ENCODE measurements at places on chromosomes 16 and 17.

DNA sequence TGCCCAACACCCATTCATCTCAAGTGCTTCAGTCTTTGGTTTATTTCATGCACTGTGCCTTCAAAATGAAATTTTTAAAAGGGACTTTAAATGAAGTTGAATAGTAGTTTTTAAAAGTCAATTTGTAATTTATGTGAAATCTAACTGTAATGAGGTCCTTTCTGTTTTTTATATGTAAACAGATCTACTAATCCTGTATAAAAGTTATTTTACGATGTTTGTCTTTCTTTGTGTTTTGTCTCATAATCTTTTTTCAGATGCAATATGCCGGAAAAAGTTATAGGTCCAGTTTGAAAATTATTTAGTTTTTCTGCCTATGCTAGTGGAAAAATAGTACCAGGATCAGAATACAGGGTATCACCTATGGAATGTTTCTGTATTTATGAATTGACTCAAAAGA lies 8.7 kb upstream of the GOSR1 start:
- DNase-seq, result no peak

DNA sequence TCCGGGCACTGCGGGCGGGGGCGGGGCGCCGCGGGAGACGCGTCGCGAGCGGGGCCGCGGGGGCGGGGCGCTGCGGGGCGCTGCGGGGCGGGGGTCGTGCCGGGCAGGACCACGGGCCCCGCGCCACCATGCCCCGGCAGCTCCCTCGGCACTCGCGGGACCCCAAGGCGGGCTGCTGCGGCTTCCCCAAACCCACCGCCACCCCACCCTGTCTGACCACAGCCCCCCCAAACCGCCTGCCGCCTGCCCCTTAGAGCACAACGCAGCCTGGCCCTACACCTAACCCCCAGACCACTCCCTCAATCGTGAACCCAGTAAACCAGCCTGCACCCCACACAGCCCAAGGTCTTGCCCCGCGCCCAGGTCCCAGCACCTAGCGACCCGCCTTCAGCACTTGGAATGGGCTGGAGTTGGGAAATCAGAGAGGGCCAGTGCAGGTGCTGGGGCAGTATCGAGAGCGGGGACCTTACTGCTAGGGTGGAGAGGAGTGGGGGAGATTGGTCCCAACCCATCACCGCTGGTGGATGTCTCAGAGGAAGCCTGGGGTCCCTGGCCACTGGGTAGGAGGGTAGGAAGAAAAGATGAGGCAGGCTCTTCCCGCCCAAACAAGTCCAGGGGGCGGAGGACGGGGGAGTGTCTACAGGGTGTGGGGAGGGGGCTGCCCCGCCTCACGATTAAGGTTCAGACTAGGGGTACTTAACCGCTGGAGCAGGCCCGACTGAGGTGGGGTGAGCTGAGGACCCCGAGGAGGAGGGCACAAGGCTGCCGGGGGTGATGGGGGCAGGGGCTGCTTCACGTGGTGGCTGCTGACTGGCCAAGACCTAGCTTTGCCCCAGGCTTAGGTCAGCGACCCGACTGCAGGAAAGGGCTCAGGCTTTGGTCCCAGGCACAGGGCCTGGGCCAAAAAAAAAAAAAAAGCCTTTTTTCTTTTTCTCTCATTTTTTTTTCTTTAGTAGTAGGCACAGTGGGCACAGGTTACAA lies 539 bp upstream of the VAMP2 start:
- no peak for DNase-seq

GRCh38 chr16:15961060-15961511 lies 11.7 kb downstream of the ABCC1 start:
- no peak for DNase-seq

DNA sequence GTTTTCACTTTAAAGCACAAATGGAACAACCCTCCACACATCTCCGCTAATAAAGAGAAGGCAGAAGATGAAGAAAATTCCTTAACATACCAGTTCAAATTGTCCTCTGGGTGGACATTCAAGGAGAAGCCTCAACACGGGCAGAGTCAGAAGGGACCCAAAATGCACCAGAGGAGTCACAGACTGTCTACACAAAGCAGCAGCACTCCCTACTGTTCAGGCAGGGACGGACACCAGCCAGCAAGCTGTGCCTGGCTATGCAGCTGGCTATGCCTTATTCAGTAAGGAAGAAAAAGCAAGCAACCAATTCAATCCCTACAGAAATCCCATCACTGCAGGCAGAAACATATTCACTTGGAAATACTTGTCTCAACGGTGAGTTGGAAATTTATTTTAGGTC lies 8.1 kb downstream of the DNAJC7 start:
- no peak for DNase-seq

DNA sequence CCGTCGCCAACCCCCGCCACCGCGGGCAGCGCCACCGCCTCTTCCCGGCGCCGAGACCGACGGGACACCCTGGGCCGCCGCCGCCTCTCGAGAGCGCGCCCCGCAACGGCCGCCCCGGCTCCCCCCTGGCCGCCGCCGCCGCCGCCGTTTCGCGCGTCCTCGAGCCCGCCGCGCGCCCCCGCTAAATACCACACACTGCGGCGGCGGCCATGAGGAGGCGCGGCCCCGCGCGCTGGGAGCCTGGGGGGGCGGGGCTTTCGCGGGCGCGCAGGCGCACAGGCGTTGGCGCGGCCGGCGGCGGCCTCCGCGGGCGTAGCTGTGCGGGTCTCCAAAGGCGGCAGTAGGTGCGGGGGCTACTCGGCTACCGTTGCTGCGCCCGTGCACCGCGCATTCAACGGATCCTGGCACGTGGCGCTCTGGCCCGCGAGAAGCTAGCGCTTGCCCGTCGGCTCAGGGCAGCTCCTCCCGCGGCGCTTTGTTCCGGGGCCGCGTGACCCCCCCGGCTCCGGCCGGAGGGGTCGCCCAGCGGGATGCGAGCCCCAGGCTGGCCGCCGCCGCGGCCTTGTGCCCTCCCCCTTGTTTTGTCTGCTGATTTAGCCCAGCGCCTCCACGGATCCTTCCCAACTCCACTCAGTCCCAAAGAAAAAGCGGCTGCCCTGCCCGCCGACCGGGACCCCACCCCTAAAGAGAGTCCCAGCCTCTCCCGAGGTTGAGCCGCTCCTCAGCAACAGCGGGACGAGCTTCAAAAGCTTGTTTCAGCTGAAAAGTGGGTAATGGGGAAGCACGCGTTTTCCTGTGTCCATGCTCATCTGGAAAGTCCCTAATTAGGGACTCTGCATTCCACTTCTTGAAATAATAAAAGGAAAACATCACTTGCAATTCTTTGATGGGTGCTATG lies at the start of gene SIAH1:
SIAH1 (minus strand) TSS at position 161 of the 898 bp plus-strand sequence. CDS start 22,985 bp downstream, outside the sequence.
- DNase-seq, result no peak

GRCh38 chr16:85733155-85733838 lies 17.6 kb downstream of the C16orf74 start:
- DNase-seq, result no peak

- no peak for DNase-seq
Measured at GRCh38 chr17:35577830-35578196, 558 bp downstream of the PEX12 start.

- no peak for DNase-seq
Measured at GRCh38 chr16:46947900-46948547, 25.4 kb downstream of the DNAJA2 start.

DNA sequence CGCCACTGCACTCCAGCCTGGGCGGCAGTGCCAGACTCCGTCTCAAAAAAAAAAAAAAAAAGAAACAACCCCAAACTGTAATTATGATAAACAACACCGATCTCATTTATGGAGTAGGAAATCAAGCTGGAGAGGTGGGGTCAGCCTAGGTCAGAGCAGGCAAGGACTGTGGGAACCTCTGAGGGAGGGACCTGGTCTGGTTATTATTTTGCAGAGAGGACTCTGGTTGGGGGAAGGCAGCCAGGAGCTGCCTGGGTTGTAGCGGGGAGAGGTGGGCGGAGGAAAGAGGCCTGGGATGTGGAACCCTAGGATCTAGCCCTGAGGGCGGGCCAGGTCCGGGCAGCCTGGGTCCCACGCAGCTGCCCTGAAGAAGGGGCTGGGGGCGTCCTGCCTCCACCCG lies 10.9 kb upstream of the HS3ST6 start:
- no peak for DNase-seq

GRCh38 chr16:2039274-2040031 lies 8.2 kb downstream of the NTHL1 start:
- no peak for DNase-seq

DNA sequence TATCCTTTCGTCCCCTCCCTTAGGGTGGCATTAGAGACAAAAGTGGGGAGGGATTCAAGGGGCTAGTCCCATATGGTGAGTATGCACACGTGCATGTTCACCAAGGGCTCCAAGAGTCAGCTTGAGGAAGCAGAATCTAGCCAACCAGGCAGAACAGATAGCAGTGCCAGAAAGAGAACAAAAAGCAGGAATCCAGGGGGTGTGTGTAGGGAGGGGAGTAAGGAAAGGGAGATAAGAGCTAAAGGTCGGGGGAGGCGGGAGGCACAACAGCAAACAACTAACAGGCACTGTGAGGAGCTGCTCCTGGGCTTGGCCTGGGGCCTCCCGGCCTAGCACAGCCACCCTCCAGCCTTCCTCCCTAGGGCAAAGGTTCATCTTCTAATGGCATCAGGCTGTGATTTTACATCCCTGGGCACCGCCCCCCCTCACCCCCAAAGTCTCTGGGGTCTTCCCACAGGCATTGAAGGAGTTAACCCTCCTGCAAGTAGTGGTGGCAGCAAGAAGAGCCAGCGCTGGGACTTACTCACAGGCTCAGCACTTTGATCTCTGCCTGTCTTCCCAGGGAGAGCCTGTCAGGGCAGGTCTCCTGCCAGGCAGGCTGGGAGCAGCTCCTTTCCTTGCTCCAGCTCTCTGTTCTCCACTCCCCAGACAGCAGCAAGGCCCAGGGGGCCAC lies 12.4 kb upstream of the SUPT4H1 start:
- DNase-seq, result no peak

DNA sequence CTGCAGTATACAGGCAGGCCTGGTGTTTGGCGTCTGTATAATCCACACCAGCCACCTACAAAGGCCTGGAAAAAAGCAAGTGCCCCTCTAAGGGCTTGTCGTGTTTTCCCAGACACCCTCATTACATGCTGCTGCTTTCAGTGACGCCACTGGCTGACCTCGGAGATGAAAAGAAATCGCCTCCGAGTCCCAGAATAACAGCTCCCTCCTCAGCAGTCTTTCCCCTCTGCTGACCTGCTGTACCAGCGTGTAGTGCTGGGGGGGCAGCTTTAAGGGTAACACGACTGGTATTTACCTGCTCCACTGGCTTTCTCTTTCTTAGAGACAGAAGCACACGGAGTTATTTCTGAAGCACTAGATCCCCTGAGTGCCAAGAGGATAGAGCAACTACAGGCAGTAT lies 296.8 kb downstream of the GRIN2A start:
- DNase-seq, result no peak

DNA sequence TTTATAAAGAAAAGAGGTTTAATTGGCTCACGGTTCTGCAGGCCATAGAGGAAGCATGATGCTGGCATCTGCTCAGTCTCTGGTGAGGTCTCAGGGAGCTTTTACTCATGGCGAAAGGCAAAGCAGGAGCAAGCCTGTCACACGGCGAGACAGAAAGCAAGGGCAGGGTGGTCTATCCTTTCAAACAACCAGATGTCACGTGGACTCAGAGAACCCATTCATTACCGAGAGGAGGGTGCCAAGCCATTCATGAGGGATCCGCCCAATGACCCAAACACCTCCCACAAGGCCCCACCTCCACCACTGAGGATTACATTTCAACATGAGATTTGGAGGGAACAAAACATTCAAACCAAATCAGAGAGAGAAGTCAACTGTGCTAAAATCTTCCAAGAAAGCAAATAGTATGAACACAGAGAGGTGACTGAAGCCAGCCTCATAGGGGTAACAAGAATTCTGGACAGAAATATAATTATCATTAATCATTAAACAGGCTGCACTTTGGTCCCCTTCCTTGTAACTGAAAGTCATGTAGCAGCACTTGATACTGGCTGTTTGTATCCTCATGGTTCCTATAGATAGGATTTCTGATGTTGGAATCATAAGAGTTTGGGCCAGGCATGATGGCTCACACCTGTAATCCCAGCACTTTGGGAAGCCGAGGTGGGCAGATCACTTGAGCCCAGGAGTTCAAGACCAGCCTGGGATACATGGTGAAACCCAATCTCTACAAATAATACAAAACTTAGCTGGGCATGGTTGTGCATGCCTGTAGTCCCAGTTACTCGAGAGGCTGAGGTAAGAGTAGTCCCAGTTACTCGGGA lies 52.5 kb upstream of the B4GALNT2 start:
- no peak for DNase-seq

GRCh38 chr17:30369995-30370394 lies 8.7 kb upstream of the CPD start:
- DNase-seq, result no peak

GRCh38 chr17:34391241-34391640 lies 28.2 kb upstream of the CCL1 start:
- DNase-seq, result no peak

- no peak for DNase-seq
Measured at GRCh38 chr16:67246081-67246755, 1.1 kb downstream of the FHOD1 start.

- no peak for DNase-seq
Measured at GRCh38 chr17:64507413-64507782, 621 bp downstream of the CEP95 start.

- DNase-seq, result no peak
Measured at GRCh38 chr17:19714542-19715411, 1.6 kb downstream of the SLC47A2 start.

DNA sequence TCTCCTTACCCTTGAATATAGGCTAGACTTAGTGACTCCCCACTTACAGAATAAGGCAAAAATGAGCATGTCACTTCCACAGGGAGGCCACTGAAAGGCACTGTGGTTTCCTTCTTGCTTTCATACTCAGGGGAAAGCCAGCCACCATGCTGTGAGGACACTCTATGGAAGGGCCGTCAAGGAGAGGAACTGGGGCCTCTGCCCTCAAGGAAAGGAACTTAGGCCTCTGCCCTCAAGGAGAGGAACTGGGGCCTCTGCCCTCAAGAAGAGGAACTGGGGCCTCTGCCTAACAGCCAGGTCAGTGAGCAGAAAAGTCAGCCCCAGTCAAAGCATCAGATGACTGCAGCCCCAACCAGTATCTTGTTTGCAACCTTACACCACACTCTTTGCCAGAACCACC lies 30.1 kb downstream of the VPS35 start:
- DNase-seq, result no peak

GRCh38 chr17:68897557-68897956 lies 57.6 kb downstream of the ABCA8 start:
- DNase-seq, result no peak

DNA sequence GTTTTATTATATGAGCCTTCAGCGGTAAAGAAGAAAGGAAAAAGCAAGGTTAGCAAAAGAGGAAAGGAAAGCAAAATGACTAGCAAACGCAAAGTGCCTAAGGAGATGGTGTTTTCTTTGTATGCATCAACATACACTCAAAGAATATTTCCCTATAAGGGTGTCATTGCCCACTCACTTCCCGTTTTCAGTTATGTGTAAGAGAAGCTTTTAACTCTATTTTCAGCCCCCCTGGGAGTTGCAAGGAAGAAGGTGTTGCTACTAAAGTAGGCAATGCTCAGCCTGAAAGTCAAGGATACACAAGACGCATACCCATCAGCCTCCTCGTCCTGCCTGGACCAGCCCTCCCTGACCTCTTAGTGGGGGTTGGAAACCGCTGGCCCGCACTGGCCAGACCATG lies 267.7 kb upstream of the ZFHX3 start:
- DNase-seq, result no peak

GRCh38 chr17:44623070-44623725 lies 33.1 kb upstream of the MEIOC start:
- no peak for DNase-seq

All from kidney epithelial cell (primary cell).